Amniotic epithelial cell (primary cell): ENCODE measurements at places on chromosomes 5 and 9.

DNA sequence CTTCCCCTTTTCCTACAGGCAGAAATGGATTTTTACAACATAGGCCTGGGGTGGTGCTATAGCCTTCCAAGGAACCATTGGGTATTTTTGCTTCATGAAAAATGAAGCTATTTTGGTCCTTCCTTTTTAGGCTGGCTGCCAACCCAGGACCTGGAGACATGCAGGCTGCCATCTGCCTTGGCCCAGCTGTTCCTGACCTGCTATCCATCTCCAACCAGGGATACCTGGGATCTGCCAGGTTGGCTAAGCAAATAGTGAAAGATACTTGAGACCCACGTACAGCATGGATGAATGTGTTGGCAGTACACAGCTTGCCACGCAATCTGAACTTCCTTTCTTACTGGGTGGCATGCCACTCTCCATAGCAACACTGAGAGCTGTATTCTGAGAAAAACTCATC is 31.1 kb downstream of the MRPS27 start:
- DNase-seq, result no peak

DNA sequence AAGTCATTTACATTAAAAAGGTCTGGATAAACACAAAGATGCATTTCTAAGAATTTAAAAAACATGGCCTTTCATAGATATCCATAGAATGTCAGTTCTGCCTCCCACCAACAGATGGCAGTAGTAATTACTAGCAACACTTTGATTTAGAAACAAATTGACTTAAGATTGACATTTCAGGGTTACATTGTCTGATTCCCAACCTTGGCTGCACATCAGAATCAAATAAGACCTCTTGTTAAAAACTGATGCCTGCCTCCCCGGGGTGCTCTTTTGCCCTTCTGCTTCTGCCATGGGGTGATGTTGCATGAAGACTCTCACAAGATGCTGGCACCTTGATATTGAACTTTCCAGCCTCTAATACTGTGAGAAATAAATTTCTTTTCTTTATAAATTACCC is 146.2 kb upstream of the GPR151 start:
- peak; percentile 38 for DNase-seq

- no peak for DNase-seq
Observed at GRCh38 chr9:132350861-132351315, 3.9 kb downstream of the SETX start.

GRCh38 chr5:122327110-122327509 is 15.1 kb downstream of the SNCAIP start:
- no peak for DNase-seq

DNA sequence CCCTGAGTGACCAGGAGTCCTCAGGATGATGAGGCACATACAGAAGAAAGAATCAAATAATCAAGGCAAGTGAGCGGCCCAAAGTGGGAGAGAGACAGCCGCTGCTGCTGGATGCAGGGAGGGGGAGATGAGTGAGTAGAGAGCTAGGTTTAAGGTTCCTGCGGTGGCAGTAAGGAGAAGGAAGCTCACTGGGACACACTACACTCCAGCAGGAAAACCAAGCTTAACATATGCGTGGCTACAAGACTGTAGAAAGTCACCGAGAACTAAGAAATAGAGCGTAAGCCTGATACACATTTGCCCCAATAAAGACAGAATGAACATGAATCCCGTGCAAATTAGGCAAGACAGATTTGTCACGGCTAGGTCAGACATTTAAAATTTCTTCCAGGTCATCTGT is 470.2 kb downstream of the KDM4C start:
- no peak for DNase-seq

DNA sequence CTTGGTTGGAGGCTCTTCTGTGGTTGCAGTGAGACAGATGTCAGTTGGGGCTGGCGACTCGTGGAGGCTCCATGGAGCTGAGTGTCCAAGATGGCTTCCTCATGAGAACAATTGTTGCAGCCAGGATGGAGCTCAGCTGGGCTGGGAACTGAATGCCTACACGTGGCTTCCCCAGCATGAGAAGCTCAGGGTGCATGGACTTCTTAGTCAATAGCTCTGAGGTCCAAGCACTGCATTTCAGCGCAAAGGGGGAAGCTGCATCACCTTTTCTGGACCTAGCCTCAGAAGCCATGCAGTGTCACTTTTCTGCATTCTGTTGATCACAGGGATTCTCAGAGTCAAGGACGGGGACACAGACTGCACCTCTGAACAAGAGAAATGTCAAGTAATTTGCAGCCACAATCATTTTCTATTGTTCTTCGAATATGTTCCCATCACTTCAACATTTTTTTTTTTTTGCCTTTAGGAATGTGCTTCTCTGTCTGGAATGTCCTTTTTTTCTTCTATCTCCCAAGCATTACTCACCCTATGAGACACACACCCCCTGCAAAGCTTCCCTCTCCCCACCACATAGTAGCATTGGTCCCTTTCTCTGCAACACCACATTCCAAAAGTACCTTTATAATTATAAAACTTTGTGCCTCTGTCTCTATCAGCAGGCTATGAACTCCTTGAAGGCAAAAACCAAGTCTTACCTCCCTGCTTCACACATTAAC is 57.5 kb upstream of the STK32A start:
- DNase-seq, result peak; percentile 46

DNA sequence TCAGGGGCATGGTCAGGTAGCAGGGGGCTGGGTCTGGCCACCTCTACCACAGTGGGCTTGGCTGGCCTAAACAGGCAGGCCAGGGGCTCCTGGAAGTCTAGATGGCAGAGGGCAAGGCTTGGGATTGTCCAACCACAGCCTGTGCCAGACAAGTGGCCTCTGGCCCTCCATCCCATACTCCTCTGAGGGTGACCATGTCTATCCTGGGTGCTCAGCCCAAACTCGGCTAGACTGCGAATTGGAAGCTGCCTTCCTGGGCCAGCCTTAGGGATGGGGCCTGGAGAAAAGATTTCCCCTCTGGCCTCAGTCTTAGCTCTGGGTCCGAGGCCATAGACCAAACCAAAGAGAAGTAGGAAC is 110.5 kb downstream of the PHF2 start:
- no peak for DNase-seq

GRCh38 chr5:154782812-154783592 is 27.8 kb downstream of the LARP1 start:
- no peak for DNase-seq

DNA sequence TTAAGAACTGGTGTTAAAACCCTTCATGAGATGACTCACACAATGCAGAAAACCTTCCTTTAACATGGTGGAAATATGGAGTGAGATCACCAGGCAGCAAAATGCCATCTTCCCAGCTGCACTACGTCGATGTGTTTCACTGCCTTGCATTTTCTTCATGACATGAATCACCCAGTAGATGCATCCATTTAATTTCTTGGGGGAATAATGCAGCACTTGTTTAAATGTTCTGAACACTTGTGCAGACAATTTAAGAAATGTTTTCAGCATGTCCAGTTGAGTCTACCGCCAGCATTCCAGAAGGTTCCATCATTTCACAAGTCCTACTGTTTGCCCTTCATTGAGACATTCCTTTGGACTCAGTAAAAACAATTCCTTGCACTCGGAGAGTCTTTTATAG is 81.6 kb downstream of the ADAMTS16 start:
- peak; percentile 24 for DNase-seq
